ENCODE measurements at places on chromosomes 5 and 9.

DNA sequence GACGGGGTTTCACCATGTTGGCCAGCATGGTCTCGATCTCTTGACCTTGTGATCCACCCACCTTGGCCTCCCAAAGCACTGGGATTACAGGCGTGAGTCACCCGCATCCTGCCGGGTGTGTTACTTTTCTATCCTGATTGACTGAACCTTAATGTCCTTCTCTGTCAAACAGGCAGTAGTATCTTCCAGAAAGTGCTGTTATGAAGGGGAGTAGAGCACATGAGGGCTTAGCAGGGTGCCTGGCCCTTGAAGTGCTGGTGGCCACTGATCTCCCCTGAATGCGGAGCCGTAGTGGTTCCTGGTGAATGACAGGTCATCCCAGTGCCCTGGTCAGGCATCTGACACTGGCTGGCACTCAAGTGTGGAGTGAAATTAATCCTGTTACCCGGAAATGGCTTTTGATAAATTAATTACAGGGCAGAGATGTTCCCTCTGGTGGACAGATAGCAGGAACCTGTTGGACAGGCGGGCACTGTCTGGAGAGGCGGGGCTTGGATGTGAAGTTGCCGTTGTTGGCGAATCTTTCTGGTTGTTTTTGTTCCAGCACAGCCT, 28.4 kb downstream of the PRRC2B start:
- DNase-seq = no peak

- no peak for DNase-seq
Measured at GRCh38 chr9:103999375-104000062, 94.6 kb upstream of the SMC2 start.

GRCh38 chr9:33782395-33783152, 12.8 kb upstream of the PRSS3 start:
- DNase-seq = no peak

- DNase-seq = no peak
Measured at GRCh38 chr5:16539169-16539666, 73.6 kb upstream of the ZNF622 start.

DNA sequence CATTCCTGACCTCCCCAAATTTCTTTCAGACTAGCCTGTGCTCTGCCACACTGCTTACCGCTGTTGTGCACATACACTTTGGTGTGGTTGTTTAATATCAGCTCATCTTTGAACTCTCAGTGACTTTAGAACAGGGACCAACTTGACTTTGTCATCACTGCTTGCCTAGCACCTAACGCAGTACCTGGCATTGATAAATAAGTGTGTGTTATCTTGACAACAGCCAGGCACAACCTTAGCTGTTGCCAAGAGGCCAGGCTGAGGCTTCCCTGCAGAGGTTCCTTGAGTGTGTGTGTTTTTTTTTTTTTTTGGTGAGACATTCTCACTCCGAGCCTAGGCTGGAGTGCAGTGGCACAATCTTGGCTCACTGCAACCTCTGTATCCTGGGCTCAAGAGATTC, 41.0 kb upstream of the SLC28A3 start:
- no peak for DNase-seq

DNA sequence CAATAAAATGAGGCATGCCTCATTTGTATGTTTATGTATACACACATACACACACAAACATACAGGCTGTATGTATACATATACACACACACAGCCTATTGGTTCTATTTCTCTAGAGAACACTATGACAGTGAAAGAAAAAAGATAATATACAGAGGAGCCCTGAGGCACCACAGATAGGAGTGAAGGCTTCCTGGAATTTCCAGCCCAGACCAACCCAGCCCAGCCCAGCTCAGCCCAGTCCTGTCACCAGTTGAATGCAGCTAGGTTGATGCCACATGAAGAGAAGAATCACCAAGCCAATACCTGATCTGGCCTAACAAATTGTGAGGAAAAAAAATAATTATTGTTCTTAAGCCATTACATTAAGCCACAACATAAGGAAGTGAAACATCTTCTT, 126.9 kb upstream of the PDE4D start:
- DNase-seq = no peak
